ENCODE measurements at places on chromosomes 12 and 14.
A peak's percentile ranks its signal among the peaks of the same experiment; 100 is the strongest.

DNA sequence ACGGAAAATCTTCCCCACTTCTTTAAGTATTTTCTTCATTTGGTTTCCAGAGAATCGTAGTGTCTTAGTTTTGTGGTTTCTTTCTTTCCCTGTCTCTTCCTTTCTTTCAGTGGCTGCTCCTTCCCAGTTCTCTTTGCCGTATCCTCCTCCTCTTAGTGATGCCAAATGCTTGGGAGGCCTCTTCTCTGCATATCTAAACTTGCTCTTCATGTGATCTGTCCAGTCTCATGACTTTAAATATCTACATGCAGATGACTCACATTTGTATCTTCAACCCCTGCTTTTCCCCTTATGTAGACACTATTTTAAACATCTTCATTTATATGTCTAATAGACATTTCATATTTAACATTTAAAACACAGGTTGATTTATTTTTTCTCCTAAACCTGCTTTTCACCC, 149.2 kb downstream of the PTCSC3 start:
- no peak for DNase-seq

- peak; percentile 70 for DNase-seq
Measured at GRCh38 chr14:100850841-100851585, 25.1 kb downstream of the MEG3 start.

DNA sequence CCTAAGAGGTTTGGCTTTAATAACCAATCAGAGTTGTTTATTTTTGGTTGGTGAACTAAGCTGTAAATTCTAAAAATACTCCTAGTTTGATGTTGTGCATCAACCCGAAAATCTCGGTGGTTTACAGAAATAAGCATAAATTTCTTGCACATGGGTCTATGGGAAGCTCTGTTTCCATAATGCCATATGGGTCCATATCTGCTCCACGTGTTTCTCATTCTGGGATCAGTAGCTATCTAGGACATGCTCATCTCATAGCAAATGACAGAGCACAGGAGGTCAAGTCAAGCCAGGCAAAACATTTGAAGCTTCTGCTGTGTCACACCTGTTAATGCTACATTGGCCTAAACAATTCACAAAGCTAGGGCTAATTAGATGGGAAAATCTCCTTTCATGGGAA, 23.1 kb downstream of the NUP37 start:
- DNase-seq = no peak

GRCh38 chr12:592024-592505, 71.2 kb downstream of the NINJ2 start:
- no peak for DNase-seq

DNA sequence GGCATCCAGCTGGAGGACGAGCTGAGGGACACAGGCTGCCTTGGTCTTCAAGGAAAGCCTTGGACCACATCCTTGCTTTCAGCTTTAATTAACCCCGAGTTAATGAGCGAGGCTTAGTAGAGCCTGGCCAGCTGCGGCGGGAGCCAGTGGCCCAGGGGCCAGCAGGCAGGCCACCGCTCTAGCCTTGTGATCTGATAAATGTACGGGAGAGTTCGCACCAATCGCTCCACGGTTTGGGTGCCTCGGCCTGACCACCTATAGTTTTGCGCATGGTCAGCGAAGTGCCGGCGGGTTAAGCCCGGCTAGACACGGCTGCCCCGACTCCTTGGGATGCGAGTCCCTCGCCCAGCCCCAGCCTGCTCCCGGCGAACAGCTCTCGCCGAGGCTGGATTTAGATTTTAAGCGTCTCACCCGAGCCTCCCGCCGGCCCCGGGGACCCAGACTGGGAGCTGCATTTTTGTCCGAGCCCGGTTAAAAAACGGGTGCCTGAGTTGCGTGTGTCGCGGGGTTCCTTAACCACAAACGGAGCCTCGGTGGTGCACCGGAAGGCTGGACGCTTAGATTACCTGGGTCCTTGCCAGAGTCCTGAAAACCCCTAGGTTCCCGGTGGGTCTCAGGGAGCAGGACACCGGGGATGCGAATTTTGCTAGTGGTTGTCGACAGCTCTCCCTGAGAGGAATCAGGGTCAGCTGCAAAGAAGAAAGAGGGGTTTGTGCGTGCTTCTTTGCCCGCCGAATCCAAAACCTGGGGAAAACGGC, 2.9 kb upstream of the HOXC12 start:
- DNase-seq = no peak

DNA sequence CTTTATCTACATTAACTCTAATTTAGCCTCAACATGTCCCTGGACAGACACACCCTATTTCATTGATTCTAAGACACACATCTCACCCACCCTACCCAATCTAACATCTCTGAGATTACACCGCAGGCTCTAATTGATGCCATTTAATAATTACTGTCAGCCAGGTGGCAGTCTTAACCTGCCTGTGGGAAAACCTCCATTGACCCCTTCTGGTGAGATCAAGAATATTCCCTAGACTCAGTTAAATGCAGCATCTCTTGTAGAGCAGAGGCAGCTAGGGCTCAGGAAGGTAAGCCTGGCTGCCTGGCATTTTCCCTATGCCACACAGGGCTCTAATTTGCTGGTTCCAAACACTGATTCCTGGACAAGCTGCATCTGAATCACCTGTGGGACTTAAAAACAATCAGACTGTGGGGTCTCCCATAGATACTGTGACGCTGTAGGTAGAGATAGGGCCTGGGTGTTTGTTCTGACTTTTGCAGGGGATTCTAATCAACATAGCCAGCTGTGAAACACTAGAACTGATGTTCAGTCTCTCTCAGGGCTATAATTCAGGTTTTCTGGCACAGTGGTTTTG, 14.3 kb downstream of the MCRS1 start:
- DNase-seq = no peak

DNA sequence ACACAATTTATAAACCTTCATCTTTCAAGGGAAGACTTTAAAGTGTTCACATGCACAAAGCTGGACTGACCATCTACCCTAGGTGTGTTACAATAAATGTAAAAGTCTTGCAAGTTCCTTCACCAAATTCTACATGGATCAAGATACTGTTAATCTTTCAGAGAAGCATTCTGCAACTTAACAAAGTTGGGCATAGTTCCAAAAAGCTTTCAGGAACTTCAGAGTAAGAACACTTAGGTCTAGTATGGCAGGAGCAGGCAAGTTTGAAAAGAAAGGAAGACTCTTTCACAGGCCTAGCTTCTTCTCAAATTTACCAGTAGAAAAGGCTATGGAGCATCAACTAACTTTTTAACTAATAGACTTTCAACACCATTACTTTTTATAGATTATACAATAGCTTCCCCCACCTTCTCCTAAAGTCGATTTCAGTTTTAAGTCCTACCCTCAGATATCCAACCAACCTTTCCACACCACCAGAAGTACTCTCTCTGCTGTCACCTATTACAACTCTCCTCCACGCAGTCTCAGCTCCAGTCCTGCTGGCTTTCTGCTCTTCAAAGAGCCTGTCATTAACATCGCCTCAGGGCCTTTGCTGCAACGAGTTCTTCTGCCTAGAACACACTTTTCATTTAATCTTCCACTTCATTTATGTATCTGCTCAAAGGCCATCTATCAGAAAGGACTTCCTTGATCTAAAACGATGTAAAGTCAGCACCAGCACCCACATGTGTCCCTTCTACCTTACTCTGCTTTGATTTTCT, 333.9 kb downstream of the CEP128 start:
- no peak for DNase-seq

Data from stimulated activated CD4-positive, alpha-beta T cell treated with anti-CD3 and anti-CD28 coated beads, Interleukin-12 subunit alpha, Interleukin-12 subunit beta, amount 100 ng/mL, for 48 hours (primary cell).